Activated CD4-positive, alpha-beta memory T cell treated with anti-CD3 and anti-CD28 coated beads for 36 hours (primary cell): ENCODE measurements at places on chromosomes 1 and 21. TPM values are rescaled to one million over a fixed set of nuclear protein-coding genes. Genes with fewer than 3 reads are reported as not detected.
A peak's percentile ranks its signal among the peaks of the same experiment; 100 is the strongest.

DNA sequence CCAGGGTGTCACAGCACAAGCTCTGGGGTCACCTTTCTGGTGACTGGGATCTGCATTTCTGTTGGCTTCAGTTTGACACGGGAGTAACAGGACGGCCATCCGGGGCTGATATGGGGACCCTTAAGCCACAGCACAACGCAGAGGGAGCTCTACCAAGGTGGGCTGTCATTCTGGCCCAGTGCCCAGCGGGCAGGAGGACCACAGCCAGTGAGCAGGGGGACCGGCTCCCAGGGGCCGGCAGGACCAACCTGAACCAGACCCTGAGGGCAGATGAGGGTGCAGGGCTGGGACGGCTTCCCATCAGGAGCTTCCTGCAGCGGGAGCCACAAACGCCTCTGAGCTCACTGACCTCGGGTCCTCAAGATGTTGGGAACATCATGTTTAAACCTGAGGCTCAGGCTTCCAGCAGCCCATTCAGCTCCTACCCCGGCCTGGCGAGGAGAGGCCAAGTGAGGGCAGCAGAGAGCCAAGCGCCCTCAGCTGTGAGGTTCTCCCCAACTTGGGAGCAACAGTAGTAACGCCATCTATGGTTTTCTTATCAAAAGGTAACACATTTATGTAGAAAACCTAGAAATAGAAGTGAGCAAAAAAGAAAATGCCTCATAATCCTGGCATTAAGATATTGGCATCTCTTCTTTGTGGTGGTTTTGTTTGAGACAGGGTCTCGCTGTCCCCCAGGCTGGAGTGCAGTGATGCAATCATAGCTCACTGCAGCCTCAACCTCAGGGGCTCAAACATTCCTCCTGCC, 26.8 kb downstream of the TMEM201 start:
- H3K4me3 ChIP-seq: no peak overlapping the region
- peak; percentile 71 for DNase-seq
- no peaks in the 10 kb centered on the region for H3K4me1 ChIP-seq
- H3K27ac ChIP-seq: no peak overlapping the region
- H3K27me3 ChIP-seq: peaks cover 4% of the 10 kb centered on the region

OR2AK2 gene
- total RNA-seq: not detected

DNA sequence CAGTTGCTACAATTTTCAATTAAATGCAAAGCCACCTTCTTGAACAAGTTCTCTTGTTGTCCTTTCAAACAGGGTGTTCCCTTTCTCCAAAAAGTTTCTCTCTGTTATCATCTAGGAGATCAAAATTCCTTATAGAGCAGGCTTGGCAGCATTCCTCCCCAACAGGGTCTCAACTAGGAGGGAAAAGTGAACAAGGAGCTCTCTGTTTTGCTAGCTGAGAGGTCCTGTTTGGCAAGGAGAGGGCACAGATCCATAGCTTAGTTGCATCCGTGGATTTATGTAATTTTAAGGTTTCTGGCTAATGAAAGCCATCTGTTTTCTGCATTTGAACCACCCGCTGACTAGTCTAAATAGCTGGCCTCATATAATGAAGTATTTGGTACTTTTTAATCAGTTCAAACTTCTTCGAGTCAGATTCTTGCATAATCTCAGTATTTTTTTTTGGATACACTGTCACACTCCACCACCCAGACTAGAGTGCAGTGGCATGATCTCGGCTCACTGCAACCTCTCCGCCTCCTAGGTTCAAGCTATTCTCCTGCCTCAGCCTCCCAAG, 54.0 kb downstream of the APP start:
- no peak overlapping the region for H3K4me3 ChIP-seq
- no peak for DNase-seq
- no peaks in the 10 kb centered on the region for H3K27me3 ChIP-seq
- H3K4me1 ChIP-seq: peaks cover 20% of the 10 kb centered on the region
- H3K36me3 ChIP-seq: no peaks in the 10 kb centered on the region

- peaks cover 17% of the 10 kb centered on the region for H3K4me1 ChIP-seq
- no peak for DNase-seq
- H3K27me3 ChIP-seq: peaks cover 16% of the 10 kb centered on the region
- no peak overlapping the region for H3K27ac ChIP-seq
- no peak overlapping the region for H3K4me3 ChIP-seq
- peaks cover 3% of the 10 kb centered on the region for H3K36me3 ChIP-seq
These were observed 10.6 kb downstream of the CNR2 start for GRCh38 chr1:23902321-23903278.

DNA sequence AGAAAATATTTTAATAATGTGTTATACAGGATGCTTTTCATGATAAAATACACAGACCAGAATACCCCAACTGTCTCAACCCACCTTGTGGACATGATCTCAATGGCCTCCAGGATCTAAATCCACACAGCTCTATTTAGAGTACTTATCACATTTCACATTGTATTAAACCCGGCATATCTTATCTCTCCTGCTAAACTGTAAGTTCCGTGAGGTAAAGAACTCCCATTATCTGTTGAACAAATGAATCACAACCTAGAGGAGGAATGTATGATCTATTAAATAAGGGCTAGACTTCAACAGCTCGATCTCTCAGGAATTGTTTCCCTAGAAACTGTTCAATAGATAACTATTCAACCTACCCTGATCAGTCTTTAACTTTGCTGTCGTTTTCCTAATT, 6.9 kb downstream of the ETV3 start:
- peaks cover 56% of the 10 kb centered on the region for H3K4me1 ChIP-seq
- H3K27ac ChIP-seq: no peak overlapping the region
- no peaks in the 10 kb centered on the region for H3K27me3 ChIP-seq
- peaks cover 69% of the 10 kb centered on the region for H3K36me3 ChIP-seq

DNA sequence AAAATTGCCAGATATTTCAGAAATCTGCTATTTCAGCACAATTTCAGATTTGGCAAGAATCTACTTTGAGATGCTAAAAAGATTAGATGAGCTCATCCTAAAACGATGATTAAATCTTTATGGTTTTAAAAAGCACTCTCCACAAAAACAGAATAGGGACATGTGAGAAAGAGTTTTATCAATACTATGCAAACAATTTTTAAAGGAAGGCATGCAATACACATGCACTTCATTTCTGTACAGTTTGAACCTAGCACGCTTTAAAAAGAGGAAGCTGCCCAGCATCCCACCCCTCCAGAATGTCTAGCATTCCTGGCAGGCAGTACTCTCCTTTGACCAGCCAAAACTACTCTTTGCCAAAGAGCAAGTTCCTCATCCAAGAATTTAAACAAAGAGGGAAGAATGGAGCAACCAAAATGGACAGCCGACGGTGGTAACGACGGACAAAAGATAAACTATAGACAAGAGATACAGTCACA, 1.3 kb downstream of the ARHGAP29 start:
- peaks cover 67% of the 10 kb centered on the region for H3K27me3 ChIP-seq
- H3K4me1 ChIP-seq: peaks cover 12% of the 10 kb centered on the region
- DNase-seq: no peak
- no peak overlapping the region for H3K4me3 ChIP-seq
- H3K27ac ChIP-seq: no peak overlapping the region
- no peaks in the 10 kb centered on the region for H3K36me3 ChIP-seq

GRCh38 chr1:46036894-46037839, 95.3 kb downstream of the PIK3R3 start:
- no peaks in the 10 kb centered on the region for H3K27me3 ChIP-seq
- no peak overlapping the region for H3K4me3 ChIP-seq
- peak; percentile 88 for DNase-seq

CD1C gene
- not detected for total RNA-seq

DNA sequence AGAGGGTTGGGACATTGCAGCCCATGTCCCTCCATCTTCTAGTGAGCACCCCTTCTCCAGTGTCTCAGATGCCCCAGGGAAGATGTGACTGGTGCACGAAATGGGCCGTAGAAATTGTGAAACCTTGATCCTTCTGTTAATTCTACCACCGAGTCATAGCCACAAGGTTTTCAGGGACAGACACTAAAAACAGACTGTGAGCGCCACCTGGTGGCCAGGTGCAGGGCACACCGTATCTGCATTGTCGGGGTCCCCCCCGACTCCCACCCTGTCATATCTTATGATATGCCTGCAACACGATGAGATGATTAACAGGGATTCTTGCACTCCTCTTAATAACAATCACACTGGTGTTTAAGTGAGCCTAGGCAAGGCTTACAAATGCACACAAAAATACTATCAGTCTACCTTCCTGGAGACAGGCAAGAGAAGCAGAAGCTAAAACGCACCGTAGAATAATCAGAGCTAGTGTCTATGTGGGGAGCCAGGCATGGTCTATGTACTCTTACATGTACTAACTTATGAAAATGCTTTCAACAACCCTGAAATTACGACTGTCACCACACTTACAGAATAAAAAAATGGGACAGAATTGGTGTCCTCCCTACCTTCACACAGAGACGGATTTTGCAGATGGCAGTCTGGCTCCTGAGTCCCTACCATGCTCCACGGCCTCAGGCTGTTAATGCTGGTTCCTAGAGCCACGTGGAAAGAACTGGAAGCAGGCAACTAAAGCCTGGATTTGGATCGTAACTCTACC, 57.9 kb downstream of the FHAD1 start:
- H3K27me3 ChIP-seq: peaks cover 7% of the 10 kb centered on the region
- peaks cover 5% of the 10 kb centered on the region for H3K4me1 ChIP-seq
- H3K36me3 ChIP-seq: no peaks in the 10 kb centered on the region
- H3K27ac ChIP-seq: no peak overlapping the region

DNA sequence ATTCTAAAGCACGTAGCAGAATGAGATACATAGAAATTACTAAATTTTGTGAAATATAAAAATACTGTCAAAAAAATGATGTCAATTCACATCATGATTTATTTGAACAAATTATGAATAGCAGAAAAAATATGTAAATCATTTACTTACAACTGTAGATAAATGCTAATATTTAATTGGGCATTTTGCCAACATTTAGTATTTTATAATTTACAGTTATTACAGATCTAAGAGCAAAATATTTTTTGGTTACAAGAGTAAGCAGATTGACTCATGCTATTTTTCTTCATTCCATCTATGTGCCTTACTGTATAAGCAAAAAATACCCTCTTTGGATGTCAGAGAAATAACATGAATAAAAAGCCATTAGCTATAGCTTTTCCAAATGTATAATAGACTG, 282.3 kb upstream of the RGS18 start:
- no peaks in the 10 kb centered on the region for H3K36me3 ChIP-seq
- DNase-seq: no peak
- no peaks in the 10 kb centered on the region for H3K4me1 ChIP-seq
- no peak overlapping the region for H3K27ac ChIP-seq
- no peak overlapping the region for H3K4me3 ChIP-seq
- H3K27me3 ChIP-seq: no peaks in the 10 kb centered on the region

DNA sequence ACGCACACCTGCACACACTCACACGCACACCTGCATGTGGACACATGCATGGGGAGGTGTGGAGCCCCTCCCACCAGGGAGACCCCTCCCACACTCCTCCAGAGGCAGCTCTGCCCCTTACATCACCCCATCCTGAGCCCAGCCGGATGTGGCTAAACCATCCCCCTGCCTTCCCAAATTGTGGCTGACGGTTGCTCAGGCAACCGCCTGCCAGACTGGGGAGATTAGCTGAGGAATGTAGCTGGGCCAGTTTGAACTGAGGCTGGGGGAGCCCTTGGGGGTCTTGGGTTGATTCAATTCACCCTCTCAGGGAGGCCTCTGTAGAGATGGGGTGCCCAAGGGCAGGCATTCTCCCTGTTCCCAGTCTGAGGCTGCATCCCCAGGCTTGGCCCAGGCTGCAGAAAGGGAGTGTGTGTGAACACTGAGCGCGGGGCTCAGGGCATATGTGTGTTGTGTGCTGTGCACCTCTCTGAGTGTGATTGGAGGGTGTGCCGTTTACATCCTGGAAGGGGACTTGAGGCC, 12.9 kb downstream of the PTPRU start:
- no peak overlapping the region for H3K27ac ChIP-seq
- peaks cover 13% of the 10 kb centered on the region for H3K27me3 ChIP-seq
- H3K4me1 ChIP-seq: no peaks in the 10 kb centered on the region
- DNase-seq: no peak

UBXN11 gene
- 24.5 TPM for total RNA-seq

DNA sequence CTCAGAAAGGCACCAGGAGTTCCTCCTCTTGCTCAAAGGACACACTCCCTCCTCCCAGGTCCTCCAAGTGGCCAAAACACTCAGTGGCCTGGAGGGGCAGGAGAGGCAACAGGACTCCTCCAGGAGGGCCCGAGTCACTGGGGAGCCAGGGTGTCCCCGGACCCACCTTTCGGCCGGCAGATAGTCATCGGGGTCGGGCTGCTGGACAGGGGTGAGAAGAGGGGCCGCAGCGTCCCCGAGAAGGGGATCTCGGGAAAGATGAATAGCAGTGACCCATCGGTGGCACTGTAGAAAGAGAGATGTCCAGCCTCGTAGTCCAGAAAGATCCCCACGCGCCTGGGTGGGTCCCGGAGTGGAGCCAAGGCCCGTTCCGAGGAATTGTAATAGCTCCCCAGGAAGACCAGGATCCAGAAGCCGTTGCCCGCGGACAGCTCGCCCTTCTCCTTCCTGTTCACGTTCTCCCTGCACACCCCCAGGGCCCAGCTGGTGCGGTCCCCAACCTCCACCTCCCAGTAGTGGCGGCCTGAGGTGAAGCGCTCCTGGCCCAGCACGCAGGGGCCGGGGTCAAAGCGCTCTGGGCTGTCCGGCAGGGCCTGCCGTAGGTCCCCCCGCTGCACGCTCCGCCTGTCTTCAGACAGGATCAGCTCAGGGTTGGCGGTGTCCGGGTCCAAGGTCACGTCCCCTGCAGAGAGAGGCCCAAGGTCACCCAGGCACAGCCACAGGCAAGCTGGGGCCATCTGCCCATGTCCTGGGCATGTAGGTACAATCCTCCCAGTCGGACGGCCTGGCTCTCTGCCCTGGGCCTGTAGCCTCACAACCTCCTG, 11.9 kb downstream of the TRIM11 start:
- peaks cover 10% of the 10 kb centered on the region for H3K4me1 ChIP-seq
- H3K27ac ChIP-seq: no peak overlapping the region
- H3K4me3 ChIP-seq: no peak overlapping the region
- no peak for DNase-seq
